B cell (primary cell): ENCODE measurements at places on chromosomes 7 and 10.
A peak's percentile ranks its signal among the peaks of the same experiment; 100 is the strongest.

DNA sequence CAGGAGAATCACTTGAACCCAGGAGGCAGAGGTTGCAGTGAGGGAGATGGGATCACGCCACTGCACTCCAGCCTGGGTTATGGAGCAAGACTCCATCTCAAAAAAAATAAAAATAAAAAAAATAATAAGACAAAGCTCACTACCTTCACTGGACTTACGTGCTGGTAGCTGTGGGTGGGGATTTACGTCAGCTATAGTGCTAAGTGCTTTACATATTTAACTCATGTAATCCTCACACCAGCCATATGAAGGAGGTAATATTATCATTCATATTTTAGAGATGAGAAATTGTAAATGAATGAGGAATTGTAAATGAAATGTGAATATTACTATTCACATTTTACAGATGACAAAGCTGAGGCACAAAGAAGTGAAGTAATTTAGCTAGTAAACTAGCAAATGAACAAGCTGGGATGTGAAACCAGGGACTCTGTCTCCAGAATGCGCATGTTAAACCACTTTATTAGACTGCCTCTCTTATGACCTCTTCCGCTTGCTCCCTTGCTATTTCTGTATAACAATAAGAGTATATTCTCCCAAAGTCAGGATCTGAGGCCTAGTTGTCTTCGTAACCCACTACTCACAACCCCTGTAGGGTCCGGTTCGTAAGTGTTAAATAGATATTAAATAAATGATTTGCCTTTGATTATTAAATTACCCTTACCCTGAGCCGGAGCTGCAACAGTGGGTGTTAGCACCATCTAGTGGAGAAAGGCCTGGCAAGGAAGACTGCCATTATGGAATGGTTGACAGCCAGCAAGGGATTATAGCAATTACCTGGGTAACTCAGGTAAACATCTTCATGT lies 70.2 kb downstream of the HTR7 start:
- peaks cover 6% of the 10 kb centered on the region for H3K4me1 ChIP-seq
- H3K4me3 ChIP-seq: no peak overlapping the region
- no peaks in the 10 kb centered on the region for H3K36me3 ChIP-seq
- peak; percentile 23 for DNase-seq

- H3K27me3 ChIP-seq: no peaks in the 10 kb centered on the region
- no peak overlapping the region for H3K4me3 ChIP-seq
- H3K36me3 ChIP-seq: no peaks in the 10 kb centered on the region
These were observed 1.2 kb downstream of the CALY start for GRCh38 chr10:133335246-133336117.

- no peak overlapping the region for H3K27ac ChIP-seq
- no peaks in the 10 kb centered on the region for H3K27me3 ChIP-seq
- no peaks in the 10 kb centered on the region for H3K36me3 ChIP-seq
- H3K4me1 ChIP-seq: peaks cover 9% of the 10 kb centered on the region
These were observed 13.2 kb downstream of the ADAMTS14 start for GRCh38 chr10:70685455-70685911.

GRCh38 chr10:29535012-29535777 lies 99.6 kb downstream of the SVIL start:
- H3K4me1 ChIP-seq: no peaks in the 10 kb centered on the region
- H3K27me3 ChIP-seq: no peaks in the 10 kb centered on the region
- no peaks in the 10 kb centered on the region for H3K36me3 ChIP-seq
- no peak for DNase-seq
- no peak overlapping the region for H3K4me3 ChIP-seq
